ENCODE measurements at places on chromosomes 4 and X.

GRCh38 chr4:122309988-122310626, 68.7 kb upstream of the ADAD1 start:
- DNase-seq: no peak

GRCh38 chr4:183828125-183828524, 77.0 kb upstream of the STOX2 start:
- DNase-seq: no peak

DNA sequence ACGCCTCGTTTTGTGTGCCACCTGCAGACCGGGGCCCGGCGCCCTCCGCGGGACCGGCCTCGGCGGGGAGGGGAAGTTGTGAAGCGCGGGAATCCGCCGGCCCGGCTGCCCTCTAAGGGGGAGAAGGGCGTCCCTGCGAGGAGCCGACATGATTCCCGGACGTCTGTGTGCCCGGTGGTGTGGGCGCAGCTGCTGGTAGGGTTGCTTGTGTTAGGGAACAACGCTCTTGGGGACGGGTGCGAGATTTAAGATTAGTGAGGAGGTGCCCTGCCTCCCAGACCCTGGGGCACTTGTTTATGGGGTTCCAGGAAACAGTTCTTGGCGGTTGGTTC, 627 bp downstream of the CDKN2AIP start:
- peak; percentile 39 for DNase-seq

DNA sequence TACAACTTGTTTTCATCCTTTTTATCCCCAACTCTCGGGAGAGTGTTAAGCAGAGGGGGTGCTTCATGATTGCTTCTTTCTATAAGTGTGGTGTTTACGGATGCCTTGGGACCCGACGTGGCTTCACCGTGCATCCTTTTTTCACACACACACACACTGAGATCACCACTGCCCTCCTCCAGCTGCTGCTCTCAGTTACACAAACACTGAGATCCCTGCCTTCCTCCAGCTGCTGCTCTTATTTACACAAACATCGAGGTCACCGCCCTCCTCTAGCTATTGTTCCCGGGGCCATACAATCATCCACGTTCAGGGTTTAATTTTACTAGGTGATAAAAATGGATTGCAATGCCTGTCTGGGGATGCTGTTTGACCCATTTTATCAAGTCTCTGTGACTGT, 155.4 kb upstream of the FAM9B start:
- no peak for DNase-seq

- DNase-seq: no peak
These were observed 189.9 kb downstream of the NWD2 start for GRCh38 chr4:37434469-37434868.

DNA sequence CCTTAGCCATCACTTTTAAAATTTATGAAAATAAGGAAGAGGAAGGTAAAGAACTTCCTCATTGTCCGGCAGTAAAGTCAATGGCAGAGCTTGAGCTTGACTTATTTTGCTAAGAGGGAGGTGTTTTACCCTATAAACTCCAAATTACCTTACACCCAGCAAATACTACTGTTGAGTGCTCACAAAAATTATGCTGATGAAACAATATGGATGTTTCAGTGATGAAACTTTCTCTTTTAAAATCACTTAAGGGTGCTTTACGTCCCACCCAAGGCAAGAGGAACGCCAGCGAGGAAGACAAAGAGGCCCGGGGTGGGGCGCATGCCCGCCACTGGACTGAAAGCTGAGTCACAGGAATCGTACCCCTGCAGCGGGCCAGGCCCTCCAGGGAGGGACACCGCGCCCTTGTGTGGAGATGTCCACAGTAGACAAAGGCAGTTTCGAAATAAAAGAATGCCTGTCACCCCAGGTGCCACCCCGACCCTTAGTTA, 560 bp upstream of the TMSB4X start:
- DNase-seq: no peak

DNA sequence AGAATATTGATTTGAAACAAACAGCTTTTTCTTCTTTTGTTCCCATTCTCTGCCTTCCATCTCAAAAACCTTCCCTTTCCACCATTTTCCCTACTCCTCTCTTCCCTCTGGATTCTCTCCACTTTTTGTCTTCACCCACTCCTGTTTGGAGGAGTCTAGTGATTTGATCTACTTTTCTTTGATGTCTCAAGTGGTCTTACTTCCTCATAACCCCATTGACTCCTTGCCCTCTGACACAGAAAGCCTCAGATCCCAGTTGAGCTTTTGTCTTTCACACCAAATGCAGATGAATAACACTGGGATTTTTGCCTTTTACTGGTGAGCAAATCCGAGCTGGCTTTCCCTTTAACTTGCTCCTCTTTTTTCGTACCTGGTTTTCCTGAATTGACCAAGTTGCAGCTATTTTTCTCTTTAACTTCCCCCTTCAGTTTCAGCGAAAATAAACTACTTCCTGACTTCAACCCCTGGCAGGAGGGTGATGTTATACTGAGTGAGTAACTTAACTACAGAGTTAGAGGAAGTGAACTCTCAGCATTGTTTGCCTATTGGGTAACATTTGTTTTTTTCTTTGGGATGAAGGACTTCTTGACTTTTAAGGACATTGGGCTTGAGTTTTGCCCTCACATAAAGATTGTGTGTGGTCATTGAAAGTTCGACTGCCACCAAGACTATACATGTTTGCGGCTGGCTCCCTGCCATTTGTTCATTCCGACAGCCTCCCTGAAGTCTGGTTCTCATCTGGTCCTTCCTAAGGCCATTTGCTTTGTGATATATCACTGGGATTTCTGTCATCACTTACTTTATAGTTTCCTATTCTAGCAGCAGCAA, 392.8 kb upstream of the NR3C2 start:
- DNase-seq: peak; percentile 24

- DNase-seq: no peak
These were observed 11.2 kb downstream of the MSX1 start for GRCh38 chr4:4870576-4871241.

- DNase-seq: no peak
These were observed 33.0 kb upstream of the ANXA3 start for GRCh38 chr4:78518561-78518960.

DNA sequence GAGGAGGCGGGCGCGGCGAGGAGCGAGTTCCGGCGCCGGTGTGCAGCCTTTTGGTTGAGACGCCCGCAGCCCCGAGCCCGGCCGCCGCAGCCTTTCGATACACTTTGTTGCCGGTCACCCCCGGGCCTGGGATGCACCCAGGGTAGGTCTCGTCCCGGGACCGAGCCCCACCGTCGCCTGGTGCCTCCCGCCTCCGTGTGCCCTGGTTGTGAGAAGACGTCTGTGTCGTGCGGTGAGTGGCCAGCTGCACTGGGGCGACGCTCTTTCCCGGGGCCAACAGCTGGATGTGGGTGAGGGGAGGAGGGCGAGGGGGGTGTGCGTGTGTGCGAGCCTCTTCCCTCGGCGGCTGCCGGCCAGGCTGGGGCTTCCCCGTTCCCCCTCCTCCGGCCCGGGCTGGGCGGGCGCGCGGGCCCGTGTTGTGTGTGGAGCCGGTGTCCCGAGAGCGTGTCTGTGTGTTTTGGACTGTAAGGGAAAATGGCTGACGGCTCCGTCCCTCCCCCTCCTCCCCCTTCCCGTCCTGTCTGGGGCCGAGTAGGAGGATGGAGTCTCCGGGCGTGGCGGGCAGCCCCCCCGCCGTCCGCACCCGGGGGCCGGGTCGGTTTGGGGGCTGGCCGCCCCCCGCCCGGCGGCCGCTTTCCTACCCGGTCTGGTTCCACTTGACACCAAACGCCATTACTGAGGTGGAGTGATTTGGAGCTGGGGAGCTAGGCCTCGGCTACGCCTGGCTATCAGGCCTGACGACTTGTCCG, 807 bp downstream of the USP9X start:
- peak; percentile 16 for DNase-seq

DNA sequence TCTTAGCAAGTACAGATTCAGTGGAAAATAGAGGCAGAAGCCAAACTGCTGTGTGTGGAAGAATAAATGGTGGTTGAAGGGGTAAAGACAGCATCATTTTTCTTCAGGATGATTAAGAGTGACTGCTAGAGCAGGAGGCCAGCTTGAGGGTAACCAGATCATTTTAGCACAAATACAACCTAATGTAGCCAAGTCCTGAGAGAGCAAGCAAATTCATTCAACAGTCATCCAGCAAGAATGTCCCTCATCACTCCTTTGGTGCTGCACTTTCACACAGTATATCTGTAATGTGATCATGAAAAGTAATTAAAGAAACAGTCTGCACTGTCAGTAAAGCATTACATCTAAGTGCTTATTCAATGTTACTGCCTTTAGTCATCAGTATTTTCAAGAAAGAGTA, 44.8 kb downstream of the NPFFR2 start:
- no peak for DNase-seq

DNA sequence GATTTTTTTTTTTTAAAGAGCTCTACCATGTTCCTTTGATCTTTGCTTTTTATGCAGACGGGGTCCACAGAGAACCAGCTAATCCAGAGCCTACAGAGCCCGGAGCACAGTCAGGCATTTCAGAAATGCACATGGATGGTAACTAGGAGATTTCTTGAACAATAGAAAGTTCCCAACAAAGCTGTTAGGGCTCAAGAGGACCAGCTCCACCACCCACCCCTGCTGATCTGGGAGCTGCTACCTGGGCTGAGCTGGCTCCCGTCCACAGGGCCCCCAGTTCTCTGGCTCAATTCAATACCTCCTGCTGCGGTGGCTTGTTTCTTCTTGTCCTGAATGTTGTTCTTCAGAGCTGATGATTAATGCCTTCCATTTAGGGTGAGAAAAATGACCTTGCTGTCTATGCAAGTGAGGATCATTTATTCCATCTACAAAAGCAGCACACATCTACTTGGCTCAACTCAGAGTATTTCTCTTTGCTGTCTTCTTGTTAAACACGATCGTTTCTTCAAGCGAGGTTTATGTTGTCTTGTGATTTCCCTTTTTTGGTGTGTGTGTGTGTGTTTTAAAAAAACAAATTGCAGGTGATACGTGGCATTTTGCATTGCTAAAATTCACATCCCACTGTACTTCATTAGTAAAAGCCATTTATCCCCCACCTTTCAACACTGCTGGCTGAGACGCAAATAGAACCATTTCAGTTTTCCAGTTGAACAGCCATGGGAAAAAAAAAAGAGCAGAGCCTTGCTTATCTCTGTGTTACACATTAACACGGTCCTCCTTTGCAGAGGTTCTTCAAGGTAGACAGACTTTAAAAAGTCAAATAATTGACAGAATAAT, 31.3 kb downstream of the IGFBP7 start:
- DNase-seq: no peak

- no peak for DNase-seq
These were observed 80.9 kb downstream of the IL21 start for GRCh38 chr4:122539861-122540465.

DNA sequence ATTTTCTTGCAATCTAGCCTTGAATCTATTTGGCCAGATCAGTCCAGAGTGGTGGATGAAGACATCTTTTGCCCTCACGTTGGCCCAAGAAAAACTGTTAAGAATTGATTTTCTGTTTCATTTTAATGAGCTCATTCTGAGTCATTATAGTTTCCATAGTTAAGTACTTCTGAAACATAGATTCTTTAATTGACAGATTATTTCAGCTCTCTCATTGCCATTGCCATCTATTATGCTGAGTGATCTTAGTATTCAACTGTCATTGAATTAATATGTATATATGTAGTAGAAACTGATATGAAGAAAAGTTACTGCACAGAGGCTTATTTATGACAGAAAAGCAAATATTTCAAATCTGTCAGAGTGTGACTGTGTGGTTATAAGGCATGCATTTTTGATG, 45.5 kb upstream of the PPP1R2C start:
- no peak for DNase-seq

GRCh38 chr4:17511509-17511949, 361 bp downstream of the QDPR start:
- DNase-seq: peak; percentile 33

- DNase-seq: no peak
These were observed 76.2 kb upstream of the PLAC1 start for GRCh38 chrX:134734466-134734952.

DNA sequence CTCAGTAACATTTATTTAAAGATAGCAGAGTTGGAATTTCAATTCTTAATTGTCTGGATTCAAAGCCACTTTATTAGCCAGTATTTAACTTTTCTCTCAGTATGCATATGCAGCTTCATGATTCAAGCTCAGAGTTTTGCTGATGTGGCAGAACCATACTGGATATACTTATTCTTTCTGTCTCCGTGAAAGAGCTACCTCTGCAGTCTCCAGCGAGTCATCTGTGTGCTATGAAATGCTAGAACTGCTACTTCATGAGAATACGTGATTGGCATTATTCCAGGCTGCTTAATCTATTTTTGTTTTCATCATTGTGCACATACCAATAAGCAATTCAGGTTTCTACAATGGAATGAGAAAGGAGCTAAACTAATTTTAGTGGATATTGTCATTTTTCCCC, 743.7 kb downstream of the C4orf33 start:
- no peak for DNase-seq

DNA sequence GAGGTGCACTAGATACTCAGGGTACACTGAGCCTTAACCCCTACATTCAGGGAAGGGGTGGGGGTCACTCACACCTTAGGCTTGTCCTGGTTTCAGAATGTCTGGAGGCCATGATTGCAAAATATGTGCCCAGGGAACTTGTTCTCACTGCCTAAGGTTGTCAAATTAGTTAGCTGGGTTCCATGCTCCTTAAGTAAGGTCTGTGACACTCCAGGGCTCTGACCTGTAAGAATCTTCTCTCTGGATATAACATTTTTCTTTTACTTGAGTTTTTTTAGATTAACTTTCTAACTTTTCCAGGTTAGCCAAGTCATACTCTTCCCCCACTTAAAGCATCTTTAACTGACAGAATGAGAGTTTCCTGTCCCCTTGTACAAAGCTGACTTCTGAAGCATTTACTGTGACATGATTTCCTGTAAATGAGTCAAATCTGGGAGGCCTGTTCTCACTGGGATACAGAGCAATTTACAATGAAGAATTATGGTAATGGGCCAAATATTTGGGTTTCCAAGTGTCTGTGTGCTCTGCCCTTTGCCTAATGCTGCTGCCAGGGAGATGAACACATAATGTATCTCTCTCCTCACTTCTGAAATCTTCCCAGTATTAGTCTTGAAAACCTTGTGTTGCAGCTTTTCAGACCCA, 101.7 kb downstream of the GATB start:
- DNase-seq: no peak

GRCh38 chrX:39910651-39911050, 187.1 kb downstream of the BCOR start:
- no peak for DNase-seq

DNA sequence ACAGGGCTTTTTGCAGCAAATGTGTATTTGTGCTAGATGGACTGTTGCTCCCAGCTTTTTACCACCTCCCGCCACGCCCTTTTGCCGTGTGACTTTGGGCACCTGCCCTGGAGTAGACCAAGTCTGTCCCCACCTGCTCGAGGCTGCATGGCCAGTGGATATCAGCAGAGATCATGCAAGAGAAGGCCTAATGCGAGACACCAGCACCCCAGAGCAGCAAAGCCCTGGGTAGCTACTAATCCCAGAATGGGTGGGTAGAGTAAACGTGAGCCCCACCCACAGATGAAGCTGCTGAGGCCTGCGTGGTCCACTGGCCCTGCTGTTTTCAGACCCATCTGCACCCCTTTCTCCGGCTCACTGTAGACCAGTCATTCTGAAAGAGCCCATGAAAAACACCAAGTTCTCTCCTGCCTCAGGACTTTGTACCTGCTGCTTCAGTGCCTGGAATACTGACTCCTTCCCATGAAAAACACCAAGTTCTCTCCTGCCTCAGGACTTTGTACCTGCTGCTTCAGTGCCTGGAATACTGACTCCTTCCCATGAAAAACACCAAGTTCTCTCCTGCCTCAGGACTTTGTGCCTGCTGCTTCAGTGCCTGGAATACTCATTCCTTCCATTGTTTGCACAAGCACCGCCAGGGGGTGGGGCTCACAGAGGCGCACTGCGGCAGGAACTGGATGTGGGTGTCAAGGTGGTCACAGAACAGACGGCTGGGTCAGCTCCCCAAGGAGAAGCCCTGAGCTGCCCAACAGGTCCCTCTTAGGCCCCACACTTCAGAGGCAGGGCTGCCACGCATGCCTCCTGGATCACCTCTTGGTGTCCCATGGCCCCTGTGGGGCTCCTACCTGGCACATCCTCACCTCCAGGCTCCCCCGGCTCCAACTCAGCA, 5.1 kb upstream of the TNIP2 start:
- peak; percentile 19 for DNase-seq

All from GDM1 (cell line).